ENCODE measurements at places on chromosomes 7 and 10.

DNA sequence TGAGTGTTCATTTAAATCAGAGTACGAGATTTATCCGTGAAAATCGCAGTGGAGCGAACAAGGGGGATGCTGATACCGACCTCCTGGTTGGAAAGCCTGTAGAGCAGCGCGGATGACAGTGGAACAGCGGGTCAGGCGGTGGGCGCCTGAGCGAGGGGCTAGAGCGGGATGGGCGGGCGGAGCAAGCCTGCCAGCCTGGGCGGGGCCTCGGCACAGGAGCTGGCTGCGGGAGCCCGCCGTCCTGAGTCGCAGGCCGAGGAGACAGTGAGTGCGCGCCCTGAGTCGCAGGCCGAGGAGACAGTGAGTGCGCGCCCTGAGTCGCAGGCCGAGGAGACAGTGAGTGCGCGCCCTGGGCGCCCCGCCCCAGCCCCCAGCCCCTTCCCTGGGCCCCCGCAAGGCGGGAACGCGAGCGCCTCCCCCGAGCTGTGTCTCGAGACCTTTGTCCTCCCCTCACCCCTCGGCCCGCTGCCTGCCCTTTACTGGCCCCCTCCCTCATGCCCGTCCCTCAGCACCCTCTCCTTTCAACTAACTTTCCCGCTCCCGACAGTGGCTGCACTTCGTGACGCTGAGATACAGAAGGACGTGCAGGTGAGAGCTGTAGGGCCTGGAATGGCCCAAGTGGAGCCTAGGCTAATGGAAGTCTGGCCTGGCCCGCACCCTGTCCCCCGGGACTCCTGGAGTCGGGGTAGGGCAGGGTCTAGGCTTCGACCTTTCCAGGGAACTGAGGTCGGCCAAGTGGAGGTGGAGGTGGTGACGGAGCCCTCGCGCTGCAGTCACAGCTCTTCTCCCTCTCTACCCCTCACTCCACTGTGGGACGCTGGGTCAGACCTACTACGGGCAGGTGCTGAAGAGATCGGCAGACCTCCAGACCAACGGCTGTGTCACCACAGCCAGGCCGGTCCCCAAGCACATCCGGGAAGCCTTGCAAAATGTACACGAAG is at the start of gene AS3MT:
Gene AS3MT (plus strand): TSS at position 213 of the 941 bp plus-strand sequence. CDS start 123 bp downstream, at position 336.
- peak; percentile 48 for DNase-seq

DNA sequence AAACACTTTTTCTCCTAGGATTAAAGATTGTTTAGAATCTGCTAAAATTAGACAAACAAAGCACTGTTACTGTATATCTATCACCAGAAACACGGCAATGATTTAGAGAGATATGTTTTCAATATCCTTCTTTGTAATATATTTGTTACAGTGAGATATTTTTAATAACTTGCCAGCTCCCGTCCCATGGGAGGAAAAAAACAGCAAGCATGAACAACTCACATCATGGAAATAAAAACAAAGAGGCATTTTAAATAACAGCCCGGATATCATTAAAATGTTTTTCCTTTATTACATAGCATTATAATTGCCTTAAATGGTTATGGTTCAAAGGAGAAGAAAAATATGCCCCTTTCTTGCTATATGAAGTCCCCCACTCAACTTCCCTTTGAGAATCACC is 272.1 kb downstream of the BMPER start:
- no peak for DNase-seq

GRCh38 chr7:42392826-42393225 is 155.8 kb upstream of the GLI3 start:
- no peak for DNase-seq

GRCh38 chr10:102837230-102837721 is at the start of gene CYP17A1:
CYP17A1 (minus strand) TSS chr10:102837413; CDS start chr10:102837361, 52 bp downstream.
- no peak for DNase-seq

DNA sequence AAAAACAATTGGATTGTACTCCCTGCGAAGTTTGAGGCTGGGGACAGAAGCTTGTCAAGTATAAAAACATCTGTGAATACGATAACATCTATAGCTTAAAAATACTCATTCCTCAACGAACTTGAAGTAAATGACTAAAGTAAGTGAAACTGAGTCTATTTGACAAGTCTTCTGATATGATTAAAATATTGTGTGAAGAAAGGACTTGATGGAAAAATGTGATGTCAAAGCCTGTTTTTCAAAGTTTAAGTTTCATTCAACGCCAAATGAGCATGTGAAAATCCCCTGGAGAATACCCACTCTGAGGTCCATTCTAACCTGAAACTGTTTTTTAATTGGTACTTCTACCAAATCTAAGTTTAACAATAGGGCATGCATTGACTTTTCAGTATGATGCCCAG is 122.3 kb upstream of the MDFIC start:
- DNase-seq, result no peak

GRCh38 chr10:97543025-97543546 is 29.5 kb upstream of the ANKRD2 start:
- peak; percentile 47 for DNase-seq

- peak; percentile 45 for DNase-seq
Observed at GRCh38 chr7:43071604-43072003, 40.8 kb upstream of the HECW1 start.

GRCh38 chr10:132527339-132528063 is 10.1 kb upstream of the INPP5A start:
- DNase-seq, result no peak

- no peak for DNase-seq
Observed at GRCh38 chr10:59027975-59028655, 148.3 kb upstream of the PHYHIPL start.

DNA sequence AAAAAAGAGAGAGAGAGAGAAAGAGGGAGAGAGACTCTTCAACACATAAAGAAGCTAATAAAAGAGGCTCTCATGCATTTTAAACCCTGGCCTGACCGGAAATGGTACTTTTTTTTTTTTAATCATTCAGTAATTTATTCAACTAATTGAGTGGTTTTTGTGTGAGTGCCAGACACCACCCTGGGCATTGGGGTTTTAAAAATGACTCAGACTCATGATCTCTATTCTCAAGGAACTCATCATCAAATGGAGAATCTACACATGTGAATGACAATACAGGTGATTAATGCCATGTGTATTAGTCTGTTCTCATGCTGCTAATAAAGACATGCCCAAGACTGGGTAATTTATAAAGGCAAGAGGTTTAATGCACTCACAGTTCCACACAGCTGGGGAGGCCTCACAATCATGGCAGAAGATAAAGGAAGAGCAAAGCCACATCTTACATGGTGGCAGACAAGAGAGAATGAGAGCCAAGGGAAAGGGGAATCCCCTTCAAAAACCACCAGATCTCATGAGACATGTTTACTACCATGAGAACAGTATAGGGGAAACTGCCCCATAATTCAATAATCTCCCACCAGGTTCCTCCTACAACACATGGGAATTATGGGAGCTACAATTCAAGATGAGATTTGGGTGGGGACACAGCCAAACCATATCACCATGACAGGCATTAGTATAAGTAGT is 158.5 kb upstream of the AUTS2 start:
- no peak for DNase-seq

DNA sequence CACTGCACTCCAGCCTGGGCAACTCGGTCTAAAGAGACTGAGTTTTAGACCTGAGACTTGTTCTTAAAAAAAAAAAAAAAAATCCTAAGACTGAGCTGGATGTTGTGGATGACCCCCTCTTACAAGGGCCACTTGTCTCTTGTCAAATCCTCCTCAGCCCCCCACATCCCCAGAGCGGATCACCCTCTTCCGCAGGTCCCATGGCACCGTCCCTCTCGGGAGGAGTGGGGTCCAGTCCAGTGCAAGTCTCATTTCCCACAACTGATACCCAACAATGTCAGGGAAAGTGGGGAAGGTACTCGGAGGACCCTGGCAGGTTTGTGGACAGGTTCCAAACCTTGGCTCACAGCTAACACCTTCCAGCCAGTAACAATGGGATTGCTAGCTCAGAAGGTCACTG is 100.3 kb downstream of the ELFN1 start:
- DNase-seq, result no peak

GRCh38 chr7:151236406-151236805 is 4.1 kb downstream of the CHPF2 start:
- no peak for DNase-seq

DNA sequence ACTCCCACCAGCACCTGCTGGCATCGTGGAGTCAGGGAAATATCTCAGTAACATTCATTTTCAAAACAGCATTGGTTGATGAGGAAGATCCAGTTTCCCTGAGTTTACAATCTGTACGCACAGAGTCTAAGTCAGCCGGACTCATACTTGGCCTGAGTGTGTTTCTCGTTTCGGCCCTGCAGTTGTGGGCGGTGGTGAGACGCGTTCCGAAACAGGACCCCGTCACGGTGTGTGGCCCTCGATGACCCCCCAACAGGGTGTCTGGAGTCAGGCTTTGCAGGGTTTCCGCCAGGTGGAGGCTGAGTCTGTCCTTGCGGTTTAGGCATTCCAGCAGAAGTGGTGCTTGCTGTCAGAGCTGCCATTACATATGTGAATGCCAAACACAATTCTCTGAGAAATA is 317.5 kb downstream of the DNAJB6 start:
- no peak for DNase-seq

- DNase-seq, result no peak
Observed at GRCh38 chr10:122246830-122247520, 24.1 kb upstream of the BTBD16 start.

- no peak for DNase-seq
Observed at GRCh38 chr7:17132726-17133125, 165.7 kb upstream of the AHR start.

- DNase-seq, result no peak
Observed at GRCh38 chr7:27703181-27703580, 36.8 kb upstream of the TAX1BP1 start.

DNA sequence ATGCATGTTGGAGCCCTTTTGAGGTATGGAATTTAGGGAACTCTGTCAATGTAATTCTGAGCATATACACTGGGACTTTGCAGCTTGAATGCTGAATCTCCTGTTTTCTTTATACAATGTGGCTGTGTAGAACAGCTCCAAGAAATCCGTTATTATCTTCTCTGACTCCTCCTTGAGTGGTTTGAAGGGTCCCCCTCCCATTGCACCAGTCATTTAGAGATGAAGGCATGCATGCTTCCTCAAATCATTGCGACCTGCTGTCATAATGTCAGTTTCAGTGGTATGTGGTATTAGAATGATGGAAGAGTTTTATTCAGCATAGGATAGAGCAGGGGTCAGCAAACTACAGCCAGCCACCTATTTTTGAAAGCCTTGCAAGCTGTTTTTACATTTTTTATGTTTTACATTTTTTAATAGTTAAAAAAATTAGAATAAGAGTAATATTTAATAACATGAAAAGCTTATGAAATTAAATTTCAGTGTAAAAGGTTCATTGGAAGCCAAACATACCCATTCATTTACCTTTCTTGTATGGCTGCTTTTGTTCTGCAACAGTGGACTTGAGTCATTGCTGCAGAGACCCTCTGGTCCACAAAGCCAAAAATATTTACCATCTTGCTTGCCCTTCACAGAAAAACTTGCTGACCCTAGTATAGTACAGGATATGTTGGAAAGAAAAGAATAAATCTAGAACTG is 8.1 kb downstream of the STK17A start:
- DNase-seq, result no peak

- DNase-seq, result no peak
Observed at GRCh38 chr10:80410578-80411145, 2.3 kb downstream of the PRXL2A start.

DNA sequence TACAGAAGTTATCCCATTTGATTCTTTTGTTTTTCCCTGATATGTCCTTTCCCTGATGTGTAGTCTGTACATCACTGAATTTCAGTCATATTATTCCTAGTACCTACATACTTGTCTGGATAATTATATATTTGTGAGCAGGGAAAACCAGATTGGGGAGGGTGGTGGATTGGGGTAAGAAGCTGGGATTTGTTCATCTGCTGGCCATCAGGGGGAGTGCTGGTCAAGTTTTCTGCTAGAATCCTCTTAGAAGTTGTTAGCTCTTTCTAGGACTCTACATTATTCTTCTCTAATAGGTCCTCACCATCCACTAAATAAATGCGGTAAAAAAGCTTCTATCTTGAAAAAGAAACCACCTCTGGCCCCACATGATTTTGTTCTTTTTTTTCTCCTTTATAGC is 232.7 kb upstream of the TAC1 start:
- peak; percentile 63 for DNase-seq

DNA sequence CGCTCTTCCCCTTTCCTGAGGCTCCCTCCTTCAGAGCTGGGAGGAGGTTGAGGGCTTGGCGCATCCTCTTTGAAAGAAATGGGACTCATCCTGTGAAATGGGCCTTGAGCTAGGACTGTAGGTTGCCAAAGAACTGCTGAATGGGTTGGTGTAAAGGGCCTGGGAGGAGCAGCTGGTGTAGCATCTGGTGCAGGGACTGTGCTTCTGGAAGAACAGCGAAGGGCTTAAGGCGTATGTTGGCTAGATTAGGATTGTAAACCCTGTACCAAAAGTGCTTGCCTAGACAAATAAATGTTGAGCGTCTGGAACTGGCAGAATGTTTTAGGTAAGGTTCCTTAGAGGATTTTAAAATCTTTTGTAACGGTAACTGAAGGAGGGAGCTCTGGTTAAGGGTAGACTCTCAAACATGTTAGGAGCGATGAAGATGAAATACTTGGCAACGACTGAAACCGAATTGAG is 563 bp downstream of the STAM start:
- DNase-seq, result no peak

- DNase-seq, result no peak
Observed at GRCh38 chr10:18222866-18223265, 82.6 kb downstream of the CACNB2 start.

DNA sequence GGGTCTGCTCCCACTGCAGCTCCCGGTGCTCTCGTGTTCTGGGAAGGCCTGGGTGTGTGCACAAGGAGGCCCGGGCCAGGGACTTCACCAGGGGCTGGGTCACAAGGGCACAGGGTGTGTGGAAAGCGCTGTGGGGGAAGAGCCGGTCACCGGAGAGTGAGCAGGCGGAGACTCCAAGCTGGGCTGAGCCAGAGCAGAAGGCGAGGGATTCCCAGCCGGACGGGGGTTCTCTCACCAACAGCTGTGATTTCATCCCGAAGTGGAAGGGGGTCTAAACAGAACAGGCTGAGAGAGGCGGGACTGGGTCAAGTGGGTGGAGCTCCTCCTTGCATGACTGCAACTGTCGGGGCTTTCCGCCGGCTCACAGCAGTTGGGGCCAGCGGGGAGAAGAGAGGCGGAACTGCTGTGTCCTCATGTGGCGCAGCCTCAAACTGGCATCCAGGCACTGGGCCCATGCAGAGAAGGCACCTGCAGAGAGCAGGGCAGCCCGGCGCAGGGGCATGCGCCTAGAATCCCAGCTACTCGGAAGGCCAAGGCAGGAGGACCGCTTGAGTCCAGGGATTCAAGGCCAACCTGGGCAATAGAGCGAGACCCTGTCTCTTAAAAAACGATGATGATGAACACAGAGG is 7.6 kb upstream of the ORAI2 start:
- DNase-seq, result no peak
